ENCODE measurements at places on chromosomes 4 and X.

DNA sequence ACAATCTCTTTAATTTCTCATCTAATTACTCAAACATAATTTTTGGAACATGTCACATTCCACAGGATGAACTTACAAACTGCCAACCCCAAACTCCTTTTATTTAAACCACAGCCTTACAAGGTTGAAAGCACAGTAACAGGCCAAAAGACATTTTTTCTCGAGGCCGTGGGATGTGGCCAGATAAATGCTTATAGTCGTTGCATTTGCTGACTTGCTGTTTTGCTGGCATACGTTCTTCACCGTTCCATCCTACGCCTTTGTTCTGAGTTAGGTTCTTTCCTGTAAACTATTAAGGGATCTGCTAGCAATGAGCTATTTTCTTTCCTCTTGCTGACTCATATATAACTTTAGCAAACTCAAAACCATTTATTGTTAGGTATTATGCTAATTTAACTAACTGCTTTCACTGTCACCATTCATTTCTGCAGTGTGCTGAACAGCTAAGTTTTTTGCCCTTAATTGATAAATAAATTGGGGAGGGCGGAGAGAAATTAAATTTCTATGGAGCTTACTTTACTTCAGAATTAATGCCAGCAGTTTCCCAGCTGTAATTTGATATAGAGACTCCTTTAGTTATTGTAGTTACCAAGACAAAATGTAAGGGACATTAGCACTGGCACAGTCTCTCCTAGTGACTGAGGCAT lies 135.1 kb upstream of the PACRGL start:
- DNase-seq = no peak

DNA sequence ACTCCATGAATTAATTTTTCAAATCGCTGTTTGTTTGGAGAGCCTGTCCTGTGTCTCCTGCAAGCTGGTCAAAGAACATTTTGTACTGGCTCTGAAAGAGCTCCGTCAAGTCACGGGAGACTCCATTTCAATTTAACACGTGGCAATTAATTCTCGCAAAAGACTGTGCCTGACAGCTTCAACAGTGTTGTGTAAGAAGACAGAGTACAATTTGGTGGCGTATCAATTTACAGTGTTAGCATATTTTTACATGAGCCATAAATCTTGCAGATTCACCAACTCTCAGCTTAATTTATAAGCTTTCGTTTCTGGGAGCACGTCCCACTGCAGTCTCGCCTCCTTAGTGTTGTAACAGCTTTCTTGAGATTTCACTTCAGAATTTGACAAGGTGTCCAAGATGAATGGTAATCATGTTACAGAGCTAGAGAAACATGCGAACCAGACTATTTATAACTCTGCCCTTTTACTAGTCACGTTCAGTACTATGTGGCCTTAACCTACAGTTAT lies 70.8 kb downstream of the RWDD4 start:
- DNase-seq = peak; percentile 65

GRCh38 chrX:19194285-19195242 lies 72.3 kb upstream of the ADGRG2 start:
- DNase-seq = no peak

DNA sequence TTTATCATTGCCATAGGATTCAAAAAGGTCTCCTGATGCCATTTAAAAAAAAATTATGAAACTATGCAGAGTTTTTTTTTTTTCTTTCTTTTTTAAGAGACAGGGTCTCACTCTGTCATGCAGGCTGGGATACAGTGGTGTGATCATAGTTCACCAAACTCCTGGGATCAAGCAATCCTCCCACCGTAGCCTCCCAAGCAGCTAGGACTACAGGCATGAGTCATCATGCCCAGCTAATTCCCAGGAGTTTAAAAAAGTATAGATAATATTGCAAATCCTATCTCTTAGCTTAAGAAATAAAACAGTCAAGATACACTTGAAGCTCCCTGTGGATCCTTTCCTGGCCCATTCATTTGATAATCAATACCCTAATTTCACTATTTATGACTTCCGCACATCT lies 58.6 kb upstream of the PRSS48 start:
- no peak for DNase-seq

DNA sequence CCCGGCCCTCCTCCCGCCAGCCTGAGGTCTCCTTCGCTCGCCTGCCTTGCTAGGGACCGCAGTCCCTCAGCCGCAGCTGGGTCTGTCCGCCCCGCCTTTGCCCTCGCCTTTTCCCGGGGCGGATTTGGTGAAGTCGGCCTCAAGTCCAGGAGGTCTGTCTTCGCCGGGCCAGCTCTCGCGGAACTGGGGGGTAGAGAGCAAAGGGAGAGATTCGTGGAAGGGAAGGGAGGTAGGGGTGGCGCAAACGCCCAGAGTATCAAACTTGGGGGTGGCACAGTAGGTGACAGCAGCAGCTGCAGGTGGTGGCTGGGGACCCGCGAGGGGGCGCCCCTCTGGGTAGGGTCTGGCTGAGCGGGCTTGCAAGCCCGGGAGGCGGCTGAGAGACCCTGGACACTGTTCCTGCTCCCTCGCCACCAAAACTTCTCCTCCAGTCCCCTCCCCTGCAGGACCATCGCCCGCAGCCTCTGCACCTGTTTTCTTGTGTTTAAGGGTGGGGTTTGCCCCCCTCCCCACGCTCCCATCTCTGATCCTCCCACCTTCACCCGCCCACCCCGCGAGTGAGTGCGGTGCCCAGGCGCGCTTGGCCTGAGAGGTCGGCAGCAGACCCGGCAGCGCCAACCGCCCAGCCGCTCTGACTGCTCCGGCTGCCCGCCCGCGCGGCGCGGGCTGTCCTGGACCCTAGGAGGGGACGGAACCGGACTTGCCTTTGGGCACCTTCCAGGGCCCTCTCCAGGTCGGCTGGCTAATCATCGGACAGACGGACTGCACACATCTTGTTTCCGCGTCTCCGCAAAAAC lies at the start of gene NPY2R:
Gene NPY2R, plus strand, starts transcription at position 379 of the 797 bp plus-strand sequence. CDS start 5,304 bp downstream, outside the sequence.
- no peak for DNase-seq

DNA sequence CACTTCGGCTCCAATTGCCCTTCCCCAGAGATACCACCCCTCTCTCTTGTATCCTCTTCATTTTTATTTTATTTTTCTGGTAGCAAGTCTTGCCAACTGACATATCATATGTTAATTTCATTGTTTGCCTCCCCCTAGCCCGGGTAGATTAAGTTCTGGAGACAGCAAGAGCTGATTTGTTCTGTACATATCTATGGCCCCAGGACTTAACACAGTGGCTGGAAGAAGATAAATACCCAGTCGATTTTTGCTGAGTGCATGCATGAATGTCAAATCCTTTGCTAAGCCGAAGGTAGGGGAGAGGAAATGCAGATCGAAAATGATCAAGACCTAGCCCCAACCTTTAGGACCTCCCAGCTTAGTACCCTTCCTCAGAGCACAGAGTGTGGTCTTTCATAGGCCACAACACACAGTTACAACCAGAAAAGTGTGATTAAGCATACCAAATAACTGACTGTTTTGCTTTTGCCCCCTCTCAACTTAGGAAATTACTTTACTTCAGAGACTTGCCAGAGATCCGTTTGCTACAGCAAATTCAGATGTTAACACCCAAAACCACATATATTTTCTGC lies 58.7 kb upstream of the KLF3 start:
- no peak for DNase-seq

DNA sequence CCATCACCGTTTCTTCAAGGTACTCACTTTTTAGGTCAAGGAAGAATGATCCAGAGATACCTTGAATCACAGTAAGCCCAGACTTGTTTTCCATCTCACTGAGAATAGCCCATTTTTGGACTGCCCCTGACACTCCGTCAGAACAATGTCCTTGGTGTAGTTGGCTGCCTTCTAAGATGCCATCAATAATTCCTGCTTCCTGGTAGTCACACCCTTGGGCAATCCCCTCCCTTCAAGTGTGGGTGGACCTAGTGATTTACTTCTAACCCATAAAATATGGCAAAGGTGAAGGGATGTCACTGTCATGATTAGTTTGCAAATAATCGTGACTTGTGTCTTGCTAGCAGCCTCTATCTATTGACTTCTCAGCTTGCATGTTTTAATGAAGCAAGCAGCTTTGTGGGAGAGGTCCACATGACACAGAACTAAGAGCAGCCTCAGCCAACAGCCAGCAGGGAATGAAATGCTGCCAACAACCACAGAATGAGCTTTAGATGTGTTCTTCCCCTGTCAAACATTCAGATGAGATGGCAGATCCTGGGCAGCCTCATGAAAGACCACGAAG lies 20.0 kb upstream of the KLHL34 start:
- DNase-seq = no peak

GRCh38 chrX:96407501-96407900 lies 277.1 kb upstream of the DIAPH2 start:
- peak; percentile 69 for DNase-seq

GRCh38 chrX:15549189-15550012 lies 48.8 kb downstream of the BMX start:
- DNase-seq = no peak

- DNase-seq = no peak
Observed at GRCh38 chrX:11893933-11894710, 136.1 kb downstream of the MSL3 start.

DNA sequence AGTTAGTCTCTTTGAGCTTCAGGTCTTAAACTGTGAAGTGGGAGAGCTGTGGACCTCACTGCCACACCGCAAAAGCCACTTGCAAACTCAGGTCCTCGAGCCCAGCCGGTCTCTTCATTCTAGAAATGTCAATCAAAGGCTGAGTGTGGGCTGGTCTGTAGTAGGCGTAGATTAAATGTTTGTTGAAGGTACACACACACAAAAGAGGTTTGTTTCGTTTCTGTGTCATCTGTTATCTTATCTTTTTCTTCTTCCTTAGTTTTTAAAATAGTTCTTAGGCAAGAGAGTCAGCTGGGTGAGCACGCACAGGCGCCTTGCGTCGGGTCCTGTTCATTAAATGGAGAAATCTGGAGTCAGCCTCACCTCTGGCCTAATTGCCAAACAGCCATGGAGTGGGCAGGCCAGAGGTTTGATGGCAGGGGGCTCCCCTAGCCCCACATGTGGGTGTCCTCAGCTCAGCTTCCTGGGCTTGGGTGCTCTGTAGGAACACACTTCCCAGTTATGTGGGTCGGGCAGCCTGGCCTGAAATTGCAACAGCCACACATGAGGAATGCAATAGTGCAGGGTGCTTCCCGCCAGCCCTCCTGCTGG lies 836 bp upstream of the PSAPL1 start:
- DNase-seq = no peak

DNA sequence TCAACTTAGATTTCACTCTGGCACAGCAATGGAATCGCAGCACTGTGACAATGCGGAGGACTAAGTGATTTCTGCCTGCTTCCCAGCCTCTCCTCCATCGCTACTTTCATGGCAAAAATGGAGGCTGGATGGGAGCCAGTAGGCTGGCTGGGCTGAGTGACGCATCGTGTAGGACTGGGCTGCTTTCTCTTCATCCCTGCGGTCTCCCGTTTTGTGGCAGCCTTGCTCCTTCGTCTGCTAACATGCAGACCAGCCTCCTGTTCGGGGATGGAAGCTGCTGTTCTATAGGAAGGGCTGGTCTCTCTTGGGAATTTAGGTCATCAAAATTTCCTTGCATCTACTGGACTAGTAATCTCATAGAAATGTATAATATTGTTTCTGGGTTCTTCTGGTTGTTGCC lies 15.8 kb upstream of the RGS12 start:
- peak; percentile 44 for DNase-seq

DNA sequence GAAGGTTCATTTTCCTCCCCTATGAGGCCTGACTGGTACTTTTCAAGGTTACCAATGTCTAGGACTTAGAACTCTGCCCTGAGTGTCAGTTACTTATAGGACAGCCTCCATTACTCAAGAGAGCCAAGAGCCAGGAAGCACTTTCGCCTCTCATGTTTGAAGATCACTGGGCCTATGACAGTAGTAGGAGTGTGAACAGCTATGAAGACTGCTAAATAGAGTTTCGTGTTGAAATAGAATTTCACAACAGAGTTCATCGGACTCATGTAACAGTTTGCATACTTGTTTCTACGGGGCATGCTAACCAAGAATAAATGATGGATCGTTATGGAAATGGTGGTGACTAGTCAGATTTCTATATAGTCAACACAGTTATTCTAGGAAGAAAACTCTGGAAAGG lies 97.8 kb upstream of the GPC4 start:
- no peak for DNase-seq

GRCh38 chr4:74486905-74487304 lies 42.0 kb downstream of the AREG start:
- DNase-seq = no peak

GRCh38 chr4:55926610-55927009 lies 22.1 kb upstream of the CEP135 start:
- DNase-seq = no peak

Data from AG10803 (cell line).